Kidney (tissue), 22 donors: ENCODE measurements at places on chromosomes 1 and 21.

- no peak for DNase-seq
Measured at GRCh38 chr1:29685387-29685786, 449.1 kb downstream of the PTPRU start.

DNA sequence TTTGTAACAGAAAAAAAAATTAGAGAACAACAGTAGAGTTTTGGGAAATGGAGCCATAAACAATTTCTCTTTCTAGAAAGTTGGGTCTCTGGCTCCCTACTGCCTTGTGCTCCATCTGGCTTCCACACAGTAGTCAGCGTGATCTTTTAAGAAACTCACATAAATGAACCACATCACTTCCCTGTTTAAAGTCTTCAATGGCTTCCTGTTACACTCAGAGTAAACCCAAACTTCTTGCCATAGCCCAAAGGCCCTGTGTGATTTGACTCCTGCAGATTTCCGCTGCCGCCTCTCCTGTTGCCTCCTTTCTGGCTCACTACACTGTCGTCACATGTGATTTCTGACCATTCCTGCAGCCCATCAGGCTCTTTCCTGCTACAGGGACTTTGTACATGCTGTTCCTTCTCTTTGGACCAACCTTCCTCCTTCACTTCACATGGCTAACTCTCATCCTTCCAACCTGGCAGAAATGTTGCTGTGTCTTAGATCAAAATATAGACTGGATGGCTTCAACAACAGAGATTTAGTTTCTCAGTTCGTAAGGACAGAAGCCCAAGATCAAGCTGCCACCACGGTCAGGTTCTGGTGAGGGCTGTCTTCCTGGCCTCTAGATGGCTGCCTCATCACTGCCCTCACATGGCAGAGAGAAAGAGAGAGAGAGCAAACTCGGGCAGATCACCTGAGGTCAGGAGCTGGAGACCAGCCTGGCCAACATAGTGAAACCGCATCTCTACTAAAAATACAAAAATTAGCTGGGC is 34.0 kb downstream of the OPRD1 start:
- DNase-seq, result no peak

DNA sequence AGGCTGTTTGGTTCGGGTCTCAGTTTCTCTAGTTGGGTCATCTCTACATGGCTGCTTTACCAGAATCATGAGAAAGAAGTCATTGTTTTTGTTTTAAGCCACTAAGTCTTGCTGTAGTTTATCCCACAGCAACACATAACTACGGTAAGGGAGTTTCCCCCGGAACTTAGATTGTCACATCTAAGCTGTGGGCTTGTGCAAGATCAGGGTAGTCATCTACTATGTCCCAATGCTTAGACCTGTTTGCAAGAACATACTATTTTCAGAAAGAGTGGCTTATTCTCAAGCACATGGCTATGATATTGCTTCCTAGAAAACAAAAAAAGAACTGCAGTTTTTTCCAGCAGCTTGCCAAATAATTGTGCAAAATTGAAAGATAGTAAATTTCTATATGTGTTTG is 18.0 kb upstream of the OLIG2 start:
- DNase-seq, result no peak

DNA sequence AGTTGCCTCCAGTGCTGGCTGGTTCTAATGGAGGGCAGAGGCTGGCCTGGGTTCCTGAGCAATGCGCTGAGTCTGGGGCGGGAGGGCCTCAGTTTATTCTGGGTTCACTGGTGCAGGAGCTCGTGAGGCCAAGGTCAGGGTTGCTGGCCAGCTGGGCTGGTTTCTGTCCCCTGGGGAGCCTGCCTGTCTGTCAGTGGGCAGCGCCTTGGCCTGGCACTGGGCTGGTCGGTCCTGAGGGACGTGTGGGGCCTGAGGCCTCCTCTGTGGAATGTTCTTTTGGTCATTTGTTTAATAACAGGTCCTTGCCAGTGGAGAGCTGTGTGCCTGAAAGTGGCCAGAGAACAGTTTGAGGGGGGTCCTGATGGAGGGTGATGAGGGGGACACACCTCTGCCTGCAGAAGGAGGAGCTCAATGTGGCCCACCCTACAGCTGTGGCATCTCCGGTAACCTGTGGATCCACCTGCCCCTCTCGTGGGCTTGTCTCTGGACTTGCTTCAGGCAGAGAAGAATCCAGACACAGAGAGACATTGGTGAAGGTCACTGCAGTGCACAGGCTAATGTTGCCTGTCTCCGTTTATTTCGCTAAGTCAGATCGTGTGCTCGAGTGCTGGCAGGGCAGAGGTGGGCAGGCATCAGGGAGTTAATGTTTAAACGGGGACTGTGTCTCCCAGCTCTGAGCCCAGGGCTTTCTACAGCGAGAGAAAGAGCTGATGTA is 34.6 kb downstream of the COQ8A start:
- no peak for DNase-seq

DNA sequence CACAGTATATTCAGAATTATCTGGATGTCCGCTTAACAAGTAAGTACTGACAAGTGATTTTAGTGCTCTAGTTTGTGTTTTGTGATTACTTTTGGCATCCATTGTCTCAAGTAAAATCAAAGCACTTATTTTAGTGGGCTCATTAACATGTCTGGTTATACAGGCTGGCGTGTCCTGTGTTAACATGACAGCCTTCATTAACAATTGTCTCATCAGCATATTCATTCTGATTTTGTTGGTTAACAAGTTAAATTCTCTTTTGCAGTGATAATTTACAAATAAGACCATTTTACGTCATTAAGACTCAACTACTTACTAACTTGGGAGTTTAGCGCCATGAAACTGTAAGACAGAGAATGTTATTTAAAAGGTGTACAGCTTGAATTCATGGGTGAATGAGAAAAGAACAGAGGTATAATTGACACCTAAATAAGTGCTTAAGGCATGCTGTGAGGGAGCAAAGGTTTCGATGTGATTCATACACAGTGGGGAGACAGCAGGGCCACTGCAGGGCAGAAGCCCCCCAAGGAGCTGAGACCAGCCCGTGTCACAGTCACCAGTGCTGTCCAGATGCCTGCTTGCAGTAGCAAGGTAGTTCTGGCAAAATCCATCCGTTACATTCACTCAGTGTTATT is 22.4 kb downstream of the TAF5L start:
- no peak for DNase-seq

GRCh38 chr1:54459726-54460191 is 53.6 kb upstream of the SSBP3 start:
- peak; percentile 85 for DNase-seq

- DNase-seq, result no peak
Measured at GRCh38 chr1:82606546-82606945, 805.8 kb downstream of the ADGRL2 start.

DNA sequence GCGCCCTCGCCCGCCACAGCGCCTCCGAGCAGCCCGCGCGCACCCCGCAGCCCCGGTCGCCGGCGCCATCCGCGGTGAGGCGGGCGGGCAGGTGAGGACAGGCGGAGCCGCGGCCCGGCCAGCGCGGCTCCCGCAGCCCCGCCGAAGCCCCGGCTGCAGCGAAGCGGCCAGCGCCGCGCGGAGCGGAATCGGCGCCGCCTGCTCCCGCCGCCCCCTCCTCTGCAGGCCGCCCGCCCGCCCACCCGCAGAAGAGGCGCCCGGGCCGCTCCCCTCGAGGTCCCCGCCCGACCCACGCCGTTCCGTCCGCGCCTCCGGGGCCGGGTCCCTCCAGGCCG is 1.3 kb downstream of the PRDM16 start:
- DNase-seq, result no peak

- DNase-seq, result no peak
Measured at GRCh38 chr1:165988817-165989216, 161.4 kb downstream of the UCK2 start.

- DNase-seq, result no peak
Measured at GRCh38 chr1:157085421-157085820, 14.2 kb downstream of the ETV3L start.

DNA sequence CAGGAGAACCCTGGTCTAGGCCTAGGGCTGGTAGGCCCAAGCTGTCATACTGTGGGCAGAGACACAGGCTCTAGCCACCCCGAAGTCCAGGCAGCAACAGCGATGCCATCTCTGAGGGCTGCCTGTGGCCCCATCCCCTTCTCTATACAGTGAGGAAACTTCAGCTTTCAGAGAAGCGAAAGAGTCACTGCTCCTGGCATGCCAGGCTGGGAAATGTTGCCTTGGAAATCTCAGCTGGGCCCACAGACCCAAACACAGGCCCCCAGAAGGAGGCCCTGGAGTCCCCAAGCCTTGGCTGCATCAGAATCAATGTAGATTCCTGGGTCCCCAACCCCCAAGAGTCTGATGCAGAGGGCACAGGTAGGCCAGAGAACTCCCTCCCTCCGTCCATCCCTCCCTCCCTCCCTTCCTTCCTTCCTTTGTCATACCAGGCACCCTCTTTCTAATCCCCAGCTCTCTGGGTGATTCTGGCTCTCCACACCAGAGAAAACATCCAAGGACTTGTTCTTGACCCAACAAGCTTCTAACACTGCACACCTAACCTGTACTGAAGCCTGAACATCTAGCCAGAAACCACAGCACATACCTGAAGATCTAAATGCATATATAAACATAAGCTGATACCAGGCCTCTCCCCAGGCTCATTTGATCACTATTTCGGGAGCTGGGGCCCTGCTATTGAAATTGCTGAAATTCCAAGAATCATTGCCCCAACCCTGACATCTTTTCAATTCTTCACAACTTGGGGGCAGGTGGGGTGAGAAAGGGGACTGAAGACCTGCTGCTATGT is 143.2 kb upstream of the EDN2 start:
- no peak for DNase-seq

DNA sequence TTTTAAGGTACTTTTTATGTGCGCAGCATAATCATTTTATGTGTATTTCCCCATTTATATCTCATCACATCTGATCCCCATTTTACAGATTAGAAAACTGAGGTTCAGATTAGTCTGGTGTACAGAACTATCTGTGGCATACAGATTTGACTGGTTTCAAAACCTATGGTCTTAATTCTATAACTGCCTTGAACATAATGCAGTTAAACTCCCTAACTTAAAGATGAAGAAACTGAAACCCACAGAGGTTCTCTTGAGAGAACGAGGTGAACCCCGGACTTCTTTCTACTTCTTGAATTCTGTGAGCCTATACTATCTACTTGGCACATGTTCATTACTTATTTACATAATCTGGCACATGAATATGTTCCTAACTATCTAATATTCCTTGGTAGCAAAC is 479.1 kb downstream of the AGBL4 start:
- no peak for DNase-seq

DNA sequence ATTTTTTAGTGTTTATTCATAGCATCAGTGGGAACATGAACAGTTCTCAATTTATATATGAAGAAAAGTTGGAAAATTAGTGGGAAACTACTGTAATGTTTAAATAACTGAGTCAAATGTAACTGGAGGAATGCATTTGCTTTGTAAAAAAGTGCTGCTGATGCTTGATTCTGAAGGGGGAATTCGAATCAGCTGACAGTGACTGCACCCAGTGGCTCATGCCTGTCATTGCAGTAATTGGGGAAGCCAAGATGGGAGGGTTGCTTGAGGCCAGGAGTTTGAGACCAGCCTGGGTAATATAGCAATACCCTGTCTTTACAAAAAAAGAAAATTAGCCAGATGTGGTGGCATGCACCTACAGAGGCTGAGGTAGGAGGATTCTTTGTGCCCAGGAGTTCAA is 398.4 kb downstream of the ZP4 start:
- DNase-seq, result no peak

- DNase-seq, result peak; percentile 42
Measured at GRCh38 chr21:35323947-35324346, 274.8 kb upstream of the RUNX1 start.

- peak; percentile 45 for DNase-seq
Measured at GRCh38 chr1:26234644-26235370, 807 bp downstream of the CEP85 start.

DNA sequence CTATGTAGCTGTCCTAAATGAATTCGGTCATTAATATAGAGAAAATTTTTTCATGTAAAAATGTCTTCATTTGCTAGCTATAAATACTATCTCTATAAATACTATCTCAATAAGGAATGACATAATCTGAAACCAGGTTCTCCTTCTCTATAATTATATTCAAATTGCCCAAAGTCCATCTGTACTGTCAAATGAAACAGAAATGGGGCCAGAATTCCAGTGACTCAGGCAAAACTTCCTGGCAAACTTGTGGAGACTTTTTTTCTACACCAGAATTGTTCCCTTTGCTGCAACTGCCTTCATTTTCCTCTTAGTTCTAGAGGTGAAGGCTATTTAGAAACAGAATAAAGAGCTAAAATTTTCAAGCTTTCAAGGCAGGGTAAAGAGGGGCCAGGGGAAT is 152.5 kb downstream of the KCNH1 start:
- no peak for DNase-seq

- no peak for DNase-seq
Measured at GRCh38 chr1:116506132-116507004, 64.5 kb downstream of the CD58 start.

DNA sequence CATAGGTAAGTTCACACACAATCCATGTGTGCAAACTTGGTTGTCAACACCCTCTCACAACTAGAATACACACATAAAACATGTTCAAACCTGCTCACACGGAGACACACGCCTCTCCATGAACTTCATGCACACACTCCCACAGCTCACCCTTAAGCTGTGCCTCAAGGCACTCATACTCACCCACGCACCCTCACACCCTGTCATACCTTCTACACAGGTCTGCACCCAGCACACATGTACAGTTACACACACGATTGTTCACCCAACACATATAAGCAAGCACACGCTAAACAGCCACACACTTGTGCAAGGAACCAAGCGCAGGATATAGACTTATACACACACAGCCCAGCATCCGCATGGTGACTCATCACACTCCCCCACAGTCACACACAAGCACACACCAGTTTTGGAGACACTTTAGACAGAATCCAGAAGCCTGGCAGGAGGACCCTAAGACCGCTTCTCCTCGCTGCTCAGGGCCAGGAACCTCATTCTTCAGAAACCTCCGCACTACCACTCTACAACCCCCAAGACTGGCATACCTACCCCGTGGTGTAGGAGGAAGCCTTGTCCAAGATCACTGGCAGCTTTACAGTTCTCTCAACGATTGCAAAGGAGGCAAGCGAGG is 58.7 kb upstream of the ZC3H12A start:
- no peak for DNase-seq

- DNase-seq, result no peak
Measured at GRCh38 chr1:151294742-151295462, 12.8 kb downstream of the ZNF687 start.

DNA sequence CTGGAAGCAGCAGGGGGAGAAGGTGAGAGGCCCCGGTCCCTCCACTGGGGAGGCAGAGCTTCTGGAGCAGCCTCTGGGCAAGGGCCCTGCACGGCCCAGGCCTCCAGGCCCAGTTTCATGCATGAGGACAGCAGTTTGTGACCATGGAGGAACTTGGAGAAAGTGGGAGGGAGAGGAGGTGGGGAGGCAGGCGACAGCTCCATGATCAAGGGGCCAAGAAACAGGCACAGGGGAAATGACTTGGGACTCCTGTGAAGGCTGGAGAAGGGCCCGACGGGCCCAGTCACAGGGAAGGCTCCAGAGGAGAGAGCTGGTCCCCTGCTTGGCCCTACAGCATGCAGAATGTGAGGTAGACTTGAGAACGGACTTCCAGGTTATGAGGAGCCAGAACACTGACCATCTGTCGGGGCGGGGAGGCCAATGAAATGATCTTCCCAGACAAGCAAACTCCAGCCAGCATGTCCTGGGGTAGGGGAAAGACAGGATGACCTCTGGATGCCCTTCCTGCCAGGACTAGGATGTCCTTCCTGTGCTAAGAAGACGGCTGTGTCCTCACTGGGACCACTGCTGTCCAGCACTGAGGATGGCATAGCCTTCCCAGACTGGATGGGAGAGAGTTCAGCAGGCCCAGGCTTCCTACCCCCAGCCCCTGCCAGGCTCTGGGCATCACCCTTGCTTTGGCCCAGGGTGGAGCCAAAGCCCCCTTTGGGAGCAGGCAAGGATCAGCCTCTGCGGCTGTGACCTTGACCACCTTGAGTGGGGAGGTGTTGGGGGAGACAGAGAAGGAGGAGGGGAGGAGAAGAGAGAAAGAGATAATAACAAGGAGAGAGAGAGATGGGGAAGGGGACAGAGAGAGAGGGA is 548.2 kb downstream of the PTPRU start:
- no peak for DNase-seq
